Fibroblast of skin of scalp (primary cell): ENCODE measurements at places on chromosomes 6 and 20.

- DNase-seq, result peak; percentile 81
These were observed 21.7 kb downstream of the VPS52 start for GRCh38 chr6:33249732-33250630.

DNA sequence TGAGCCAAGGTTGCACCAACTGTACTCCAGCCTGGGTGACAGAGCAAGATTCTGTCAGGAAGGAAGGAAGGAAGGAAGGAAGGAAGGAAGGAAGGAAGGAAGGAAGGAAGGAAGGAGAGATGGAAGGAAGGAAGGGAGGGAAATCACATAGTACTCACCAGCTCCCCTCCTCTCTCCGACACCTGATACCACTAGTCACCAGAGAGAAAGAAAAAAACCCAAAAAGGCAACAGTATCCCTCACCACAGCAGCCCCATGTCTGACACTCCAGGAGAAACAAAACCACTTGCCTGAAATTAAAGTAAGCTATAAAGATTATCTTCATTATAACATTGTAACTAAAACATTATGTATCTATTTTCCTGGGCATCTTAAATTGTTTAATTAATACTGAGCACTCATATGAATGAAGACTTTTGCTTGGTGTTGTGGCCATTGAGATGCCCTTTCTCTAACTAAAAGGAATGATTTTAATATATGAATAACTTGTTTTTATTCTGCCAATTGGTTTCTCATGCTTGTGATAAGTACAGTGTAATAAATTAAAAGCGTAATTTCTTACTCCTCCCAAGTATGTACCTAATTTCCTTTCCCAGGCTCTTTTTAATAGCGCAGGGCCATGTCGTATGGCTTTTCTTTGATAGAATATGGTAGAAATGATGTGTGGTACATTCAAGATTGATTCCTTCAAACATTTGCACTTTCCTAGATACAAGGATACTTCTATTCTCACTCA, 390.0 kb downstream of the MMUT start:
- DNase-seq, result no peak

DNA sequence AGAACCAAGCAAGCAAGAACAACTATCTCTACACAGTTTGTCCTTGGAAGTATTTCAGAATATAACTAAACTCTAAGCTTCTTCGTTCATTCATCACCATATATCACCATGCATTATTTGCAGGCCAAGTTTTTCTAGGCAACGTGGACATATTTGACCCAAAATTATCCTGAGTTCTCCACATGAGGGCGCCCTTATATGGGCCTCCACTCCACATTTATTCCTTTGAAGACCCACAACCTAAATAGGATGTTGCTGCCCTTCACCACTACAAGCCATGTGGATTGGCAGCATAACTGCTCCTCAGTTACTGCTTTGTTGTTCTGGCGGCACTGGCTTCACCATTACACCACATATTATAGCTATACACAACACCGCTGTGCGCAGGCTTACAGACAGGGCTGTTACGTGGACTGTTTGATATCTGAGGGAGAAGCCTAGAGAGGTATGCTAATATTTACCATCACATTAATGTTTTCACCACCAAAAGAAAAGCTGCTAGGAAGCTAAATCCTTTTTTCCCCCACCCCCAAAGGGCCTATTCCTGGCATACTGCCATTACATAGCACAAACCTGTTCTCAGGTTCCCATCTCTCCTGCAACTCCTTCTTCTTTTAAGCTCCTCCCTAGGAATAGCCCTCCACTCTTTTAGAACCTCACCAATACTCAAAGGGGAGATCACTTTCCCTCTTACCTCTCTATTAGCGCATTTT, 411.7 kb downstream of the C6orf118 start:
- no peak for DNase-seq

DNA sequence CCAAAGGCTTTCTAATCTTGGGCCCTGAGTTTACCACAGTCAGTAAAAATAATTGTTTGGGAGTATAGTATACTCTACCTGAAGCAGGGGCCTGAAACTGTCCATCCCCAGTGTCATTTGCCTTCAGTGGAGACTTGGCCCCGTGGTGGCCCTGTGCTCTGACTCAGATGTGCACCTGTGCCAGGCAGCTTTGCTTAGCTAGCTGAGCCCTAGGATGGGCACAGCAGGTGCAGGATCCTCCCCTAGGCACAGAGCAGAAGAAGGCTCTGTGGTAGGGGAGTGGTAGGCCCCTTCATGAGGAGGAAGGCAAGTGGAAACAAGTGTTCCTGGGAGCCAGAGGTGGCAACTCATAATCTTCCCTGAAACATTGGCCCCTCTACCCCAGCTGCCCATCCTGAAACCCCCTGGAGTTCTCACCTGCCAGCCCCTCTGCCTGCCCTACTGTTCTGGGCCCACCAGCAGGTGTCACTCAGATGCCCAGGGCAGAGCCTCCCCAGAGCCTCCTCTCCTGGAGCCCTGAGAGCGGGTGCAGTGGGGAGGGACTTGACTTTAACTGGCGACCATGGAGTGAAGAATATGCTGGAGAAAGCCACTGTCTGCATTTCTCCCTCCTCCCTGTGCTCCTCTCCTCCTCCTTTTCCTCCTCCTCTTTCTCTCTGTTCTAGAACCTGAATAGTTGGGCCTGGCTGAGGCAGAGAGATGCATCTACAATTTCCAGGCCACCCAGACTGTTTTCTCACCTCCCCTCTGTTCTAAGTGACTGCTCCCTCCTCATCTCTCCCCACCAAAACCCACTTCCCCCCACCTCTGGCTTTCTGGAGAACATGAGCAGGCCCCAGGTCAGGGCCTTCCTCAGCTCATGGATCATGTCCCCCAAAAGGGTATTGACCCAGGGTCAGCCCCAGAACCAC, 2.9 kb downstream of the CPNE5 start:
- no peak for DNase-seq

GRCh38 chr6:36556281-36556680, 9.0 kb upstream of the STK38 start:
- no peak for DNase-seq

GRCh38 chr6:89368107-89368506, 15.6 kb upstream of the UBE2J1 start:
- peak; percentile 55 for DNase-seq

DNA sequence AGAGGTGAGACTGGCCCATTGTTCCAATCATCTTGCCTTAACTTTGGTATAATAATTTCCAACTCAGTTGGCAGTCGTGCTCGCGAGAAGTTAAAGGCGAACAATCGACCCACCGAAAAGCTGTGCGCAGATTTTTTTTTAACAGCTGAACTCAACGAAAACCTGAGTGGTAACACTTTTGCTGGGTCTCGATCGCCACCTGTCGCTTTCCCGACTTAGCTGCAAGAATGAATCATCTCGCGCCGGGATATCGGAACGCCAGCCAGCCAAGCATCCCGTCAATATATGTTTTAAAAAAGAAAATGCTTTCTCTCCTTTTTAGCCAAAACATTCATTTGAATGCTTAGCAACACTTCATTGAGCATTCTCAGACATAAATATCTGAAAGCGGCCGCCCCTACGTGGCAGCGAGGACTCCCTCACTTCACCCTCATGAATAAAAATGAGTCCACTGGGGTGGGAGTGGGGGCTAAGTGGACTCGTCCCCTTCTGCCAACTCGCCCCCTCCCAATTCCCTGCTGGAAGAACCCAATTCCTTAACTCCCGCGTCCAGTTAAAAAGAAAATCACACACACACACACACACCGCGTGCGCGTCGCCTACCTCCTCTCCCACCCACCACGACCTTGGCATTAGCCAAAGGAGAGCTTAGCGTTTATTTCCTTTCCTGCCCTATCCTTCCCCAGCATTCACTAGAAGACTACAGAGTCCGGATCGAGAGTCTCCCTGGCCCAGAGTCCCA, 1.5 kb downstream of the COL12A1 start:
- DNase-seq, result peak; percentile 95

GRCh38 chr20:59159091-59159490, 4.5 kb upstream of the ZNF831 start:
- no peak for DNase-seq

GRCh38 chr20:44411020-44411756, 55.7 kb downstream of the HNF4A start:
- no peak for DNase-seq

DNA sequence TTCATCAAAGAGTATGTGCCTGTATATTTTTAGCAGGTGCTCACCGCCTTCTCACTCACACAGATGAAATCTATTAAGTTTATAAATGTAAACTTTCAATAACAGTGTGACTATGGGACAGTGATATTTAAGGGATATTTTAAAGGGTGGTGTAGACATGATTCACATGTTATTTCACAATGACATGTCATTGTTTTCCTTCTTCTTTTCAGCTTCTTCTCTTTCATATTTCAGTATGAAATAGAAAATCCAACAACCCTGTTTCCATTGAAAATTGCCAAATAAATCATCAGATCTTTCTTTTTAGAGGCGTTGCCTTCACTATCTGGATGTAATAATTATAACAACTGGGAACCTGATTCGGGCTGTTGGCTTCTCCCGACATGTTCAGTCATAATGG, 54.8 kb downstream of the PFDN4 start:
- no peak for DNase-seq

GRCh38 chr6:156794546-156795354, 17.6 kb downstream of the ARID1B start:
- DNase-seq, result no peak

DNA sequence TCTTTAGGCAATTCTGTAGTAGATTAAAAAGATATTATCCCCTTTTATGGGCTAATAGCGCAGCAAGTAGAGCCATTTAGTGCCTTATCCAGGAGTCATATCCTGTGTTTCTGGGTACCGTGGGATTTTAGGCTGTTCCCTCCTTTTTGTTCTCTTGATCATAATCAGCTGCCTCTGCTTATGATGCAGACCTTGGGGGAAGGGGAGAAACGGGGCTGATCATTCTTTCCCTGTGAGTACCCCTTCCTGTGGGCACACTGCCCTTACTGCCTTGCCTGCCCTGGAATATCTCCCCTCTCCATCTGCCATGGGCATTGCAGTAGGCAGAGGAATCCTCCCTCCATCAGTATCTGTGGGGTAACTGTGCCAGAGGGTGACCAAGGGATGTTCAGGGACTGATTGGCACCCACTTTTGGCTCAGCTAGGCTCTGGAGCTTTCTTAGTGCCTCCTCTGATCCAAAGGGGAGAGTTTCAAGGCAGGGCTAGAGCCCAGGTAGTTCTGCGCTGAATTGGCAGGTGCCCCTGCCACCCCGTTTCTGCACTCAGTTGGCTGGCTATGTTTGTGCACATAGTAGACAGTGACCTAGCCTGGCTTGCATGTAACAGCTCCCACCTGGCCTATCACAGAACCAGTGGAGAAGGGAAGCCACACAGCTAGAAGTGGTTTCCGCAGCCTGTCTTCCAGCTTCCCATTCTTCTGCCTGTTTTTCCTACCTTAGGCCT, 103.3 kb downstream of the FIG4 start:
- DNase-seq, result peak; percentile 66

DNA sequence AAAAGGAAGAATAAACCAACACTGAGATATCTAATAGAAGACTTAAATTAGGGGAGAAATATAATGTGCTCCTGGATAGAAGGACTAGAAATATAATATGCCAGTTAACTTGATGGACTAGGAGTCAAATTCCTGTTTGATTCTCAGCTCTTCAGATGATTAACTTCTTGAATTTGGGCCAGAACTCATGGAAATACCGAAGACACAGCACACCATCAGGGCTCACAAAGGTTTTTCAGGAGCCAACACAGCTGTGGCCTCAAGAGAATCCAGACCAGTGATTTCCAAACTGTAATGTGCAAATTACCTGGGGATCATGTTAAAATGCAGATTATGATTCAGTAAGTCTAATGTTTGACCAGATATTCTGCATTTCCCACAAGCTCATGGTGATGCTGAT, 33.8 kb upstream of the LRRC1 start:
- no peak for DNase-seq

DNA sequence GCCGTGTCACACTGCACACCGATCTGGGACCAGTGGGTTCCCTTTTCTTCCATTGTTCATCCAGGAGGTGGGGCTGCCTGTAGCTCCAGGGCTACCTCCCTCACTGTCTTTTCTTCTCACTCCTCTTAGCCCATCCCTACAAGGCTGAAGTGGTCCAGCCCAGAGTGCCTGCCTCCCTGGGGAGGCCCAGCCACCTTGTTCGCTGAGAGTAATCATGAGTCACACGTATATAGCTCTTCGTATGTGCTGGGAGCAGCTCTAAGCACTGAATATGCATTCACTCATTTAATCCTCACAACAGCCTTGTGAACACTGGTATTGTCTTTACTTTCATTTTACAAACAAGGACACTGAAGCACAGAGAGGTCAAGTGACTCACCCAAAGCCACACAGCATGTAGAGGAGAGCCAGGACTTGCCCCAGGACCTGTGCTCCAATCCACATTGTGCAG, 14.7 kb upstream of the CCDC167 start:
- DNase-seq, result peak; percentile 65

DNA sequence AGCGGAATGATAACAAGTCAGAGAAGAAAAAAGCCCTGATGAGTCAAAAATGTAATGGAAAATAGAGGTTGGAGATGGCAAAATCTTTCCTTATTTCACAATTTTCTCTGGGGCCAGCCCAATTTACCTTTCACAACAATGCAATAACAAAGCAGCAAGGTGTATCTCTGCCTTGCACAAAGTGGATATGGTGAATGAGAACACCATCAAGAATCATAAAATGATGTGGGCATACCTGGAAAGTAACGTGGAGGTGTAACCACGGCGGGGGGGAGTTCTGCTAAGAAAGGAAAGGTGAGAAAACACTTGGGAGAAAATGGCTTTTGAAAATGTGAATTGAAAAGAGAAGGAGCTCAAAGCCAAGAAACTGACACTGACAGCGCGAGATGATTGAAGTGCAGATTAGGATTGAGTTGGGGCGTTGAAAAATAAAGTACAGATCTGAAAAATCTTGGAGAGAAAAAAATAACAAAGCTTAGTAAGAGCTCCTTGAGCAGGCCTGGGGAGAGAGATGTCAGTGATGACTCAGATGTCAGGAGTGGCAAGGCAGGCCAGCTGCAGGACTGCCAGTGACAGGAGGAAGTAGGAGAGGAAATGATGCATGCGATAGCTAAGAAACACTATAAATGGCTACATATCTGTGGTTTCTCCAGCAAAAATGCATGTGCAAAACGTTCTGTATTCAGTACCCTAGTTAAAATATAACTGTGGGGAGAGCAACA, 26.2 kb downstream of the ARHGAP18 start:
- DNase-seq, result peak; percentile 99

GRCh38 chr20:58708246-58708931, 15.8 kb downstream of the NPEPL1 start:
- no peak for DNase-seq

GRCh38 chr6:122322824-122323223, 76.6 kb upstream of the HSF2 start:
- DNase-seq, result peak; percentile 32

DNA sequence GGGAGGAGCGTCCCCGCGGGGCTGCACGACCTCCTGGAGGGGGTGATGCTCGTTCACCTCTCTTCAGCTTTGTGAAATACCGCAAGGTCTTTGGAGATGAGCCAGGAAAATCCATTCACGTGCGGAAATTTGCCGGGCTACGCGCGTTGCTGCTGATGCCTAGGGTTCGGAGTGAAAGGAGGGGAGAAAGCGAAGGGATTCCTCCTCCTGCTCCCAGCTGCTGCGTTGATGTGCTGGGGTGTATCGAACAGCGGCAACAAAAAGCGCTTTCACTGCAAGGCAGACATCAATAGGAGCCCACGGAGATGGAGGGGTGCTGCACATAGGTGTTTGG, 391 bp upstream of the B3GAT2 start:
- DNase-seq, result no peak

GRCh38 chr6:159980474-159980873, 11.6 kb downstream of the IGF2R start:
- DNase-seq, result no peak

GRCh38 chr6:3124667-3125066, 6.2 kb downstream of the BPHL start:
- DNase-seq, result no peak

GRCh38 chr20:1953621-1954020, 40.2 kb downstream of the PDYN start:
- DNase-seq, result no peak

GRCh38 chr20:34524426-34524825, 8.2 kb downstream of the DYNLRB1 start:
- no peak for DNase-seq
